ENCODE measurements at places on chromosomes 13 and 19. TPM values are rescaled to one million over a fixed set of nuclear protein-coding genes. Genes with fewer than 3 reads are reported as not detected.

DNA sequence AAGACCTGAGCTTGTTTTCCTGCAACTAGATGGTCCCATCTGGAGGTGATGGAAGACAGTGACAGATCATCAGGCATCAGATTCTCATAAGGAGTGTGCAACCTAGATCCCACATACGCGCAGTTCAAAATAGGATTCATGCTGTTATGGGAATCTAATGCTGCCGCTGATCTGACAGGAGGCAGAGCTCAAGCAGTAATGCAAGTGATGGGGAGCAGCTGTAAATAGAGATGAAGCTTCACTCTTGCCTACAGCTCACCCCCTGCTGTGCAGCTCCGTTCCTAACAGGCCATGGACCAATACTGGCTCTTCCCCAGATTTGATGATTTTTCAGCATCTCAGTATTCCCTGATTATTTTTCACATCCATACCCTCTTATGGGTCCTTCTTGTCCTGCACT lies 208.4 kb upstream of the RXFP2 start:
- no peak for DNase-seq

KCNJ14 gene
- 1.8 TPM for total RNA-seq

GRCh38 chr19:3402631-3403443 lies 36.5 kb downstream of the NFIC start:
- no peak for DNase-seq

- no peak for DNase-seq
Observed at GRCh38 chr13:29948244-29948643, 97.8 kb upstream of the UBL3 start.

CDX2 gene
- total RNA-seq = not detected

GRCh38 chr13:96816261-96816660 lies 178.0 kb downstream of the OXGR1 start:
- no peak for DNase-seq

NXNL1 gene
- total RNA-seq = not detected

DNA sequence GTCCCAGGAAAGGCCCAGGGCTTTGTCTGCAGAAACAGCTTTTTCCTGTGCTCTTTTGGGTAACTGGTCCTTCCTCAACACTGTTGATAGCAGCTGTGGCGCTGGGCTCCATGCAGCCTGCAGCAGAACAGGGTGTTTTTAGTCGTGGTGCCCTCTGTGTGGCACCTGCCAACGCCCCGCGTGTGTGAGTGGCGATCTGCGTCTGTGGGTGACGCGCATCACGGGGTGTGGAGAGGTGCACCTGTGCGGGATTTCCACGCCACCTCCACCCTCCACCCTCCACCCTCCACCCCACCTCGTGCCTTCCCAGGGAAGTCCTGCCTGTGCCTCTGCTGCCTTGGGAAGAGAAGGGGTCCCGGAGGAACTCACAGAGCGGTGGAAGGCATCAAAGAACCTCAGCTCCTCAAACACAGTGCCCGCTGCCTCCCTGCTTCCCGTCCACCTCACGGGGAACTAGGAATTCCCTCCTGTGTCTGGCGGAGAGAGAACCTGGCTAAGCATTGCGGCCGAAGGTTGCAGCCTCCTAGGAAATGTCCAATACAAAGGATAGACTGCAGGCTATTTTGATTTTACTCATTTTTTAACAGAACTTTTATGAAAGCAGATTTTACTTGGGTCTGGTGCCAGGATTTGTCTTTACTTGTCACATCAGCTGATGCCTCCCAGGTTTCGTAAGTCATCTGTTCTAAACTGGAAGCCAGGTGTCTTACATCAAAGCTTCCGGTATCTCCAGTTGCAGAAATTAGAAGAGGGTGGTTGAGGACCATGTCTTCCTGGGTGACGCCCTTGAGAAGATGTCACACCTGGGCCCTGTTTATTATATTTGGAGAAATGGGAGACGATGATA lies 84.0 kb downstream of the ATP11A start:
- no peak for DNase-seq

GRCh38 chr19:1357531-1358109 lies 26.1 kb upstream of the NDUFS7 start:
- no peak for DNase-seq

SMIM44 gene
- total RNA-seq = not detected

GRCh38 chr19:46111376-46111775 lies 13.1 kb downstream of the IGFL3 start:
- no peak for DNase-seq

- DNase-seq = no peak
Observed at GRCh38 chr13:96238861-96239260, 149.0 kb downstream of the HS6ST3 start.

CEACAM8 gene
- total RNA-seq = not detected

SIGLEC11 gene
- total RNA-seq = not detected

GRCh38 chr13:39910041-39910440 lies 254.6 kb downstream of the COG6 start:
- DNase-seq = no peak

DNA sequence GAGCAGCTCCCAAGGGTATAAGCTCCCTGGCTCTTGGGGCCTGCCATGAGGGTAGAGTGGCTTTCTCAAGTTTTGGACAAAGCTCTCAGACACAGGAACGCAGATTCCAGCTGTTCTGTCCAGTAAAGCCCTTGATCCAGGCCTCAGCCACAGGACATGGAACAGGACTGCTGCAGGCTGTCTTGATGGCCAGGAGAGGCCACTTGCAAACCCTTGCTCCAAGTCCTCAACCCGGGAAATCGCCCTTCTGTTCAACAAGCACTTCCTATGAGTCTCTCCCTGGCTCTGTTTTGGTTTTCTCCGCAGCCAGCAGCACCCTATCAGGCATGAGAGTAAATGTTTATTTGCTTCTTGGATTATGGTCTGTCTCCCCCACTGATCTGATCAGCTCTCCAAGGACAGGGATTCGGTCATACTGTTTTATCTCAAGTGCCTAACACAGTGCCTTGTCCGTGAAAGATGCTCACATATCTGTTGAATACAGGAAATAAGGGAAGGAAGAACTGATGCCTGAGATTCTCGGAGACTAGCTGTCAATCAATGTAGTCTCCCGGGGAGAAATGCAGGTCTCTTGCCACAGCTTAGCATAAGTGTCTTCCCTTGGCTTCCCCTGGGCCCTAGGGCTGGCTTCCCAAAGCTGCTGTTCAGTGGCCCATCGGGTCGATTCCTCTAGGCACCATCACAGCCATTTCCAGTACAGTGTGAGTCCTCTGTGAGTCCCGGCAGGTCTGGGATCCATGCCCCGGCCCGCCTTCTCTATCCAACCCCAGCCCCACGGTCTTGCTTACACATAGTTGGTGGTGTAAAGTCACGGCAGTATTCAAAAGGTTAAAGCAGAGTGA lies 90.8 kb downstream of the TSHZ3 start:
- DNase-seq = no peak

CEACAM16 gene
- total RNA-seq = not detected

DNA sequence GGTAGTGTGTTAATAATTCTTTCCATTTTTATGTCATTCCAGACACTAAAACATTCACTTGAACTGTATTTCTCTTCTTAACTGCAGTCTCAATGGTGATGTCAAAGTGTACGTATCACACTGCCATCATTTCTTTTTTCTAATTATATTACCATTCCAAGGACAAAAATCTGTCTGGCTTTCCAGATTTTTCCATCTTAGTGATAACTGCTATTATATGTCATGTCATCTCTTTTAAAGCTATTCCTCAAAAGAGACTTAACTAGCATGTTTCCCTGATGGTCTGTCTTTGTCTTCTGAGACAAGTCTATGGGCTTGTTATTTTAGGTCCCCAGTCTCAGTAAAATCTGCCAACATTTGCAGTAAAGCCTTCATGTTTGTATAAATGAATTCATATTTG lies 1207.1 kb downstream of the PCDH17 start:
- DNase-seq = no peak

GRCh38 chr19:57096685-57097361 lies 23.0 kb upstream of the USP29 start:
- no peak for DNase-seq

CEACAM1 gene
- total RNA-seq = 3.6 TPM
